DMS79 (cell line): ENCODE measurements at places on chromosomes 2 and 18.

GRCh38 chr2:216880509-216881184 lies 20.8 kb upstream of the TNP1 start:
- DNase-seq = no peak

- DNase-seq = no peak
Measured at GRCh38 chr2:7845332-7845731, 836.5 kb upstream of the ID2 start.

GRCh38 chr18:78945628-78946027 lies 34.0 kb upstream of the SALL3 start:
- no peak for DNase-seq

GRCh38 chr2:195586062-195586714 lies 70.8 kb upstream of the SLC39A10 start:
- DNase-seq = no peak

DNA sequence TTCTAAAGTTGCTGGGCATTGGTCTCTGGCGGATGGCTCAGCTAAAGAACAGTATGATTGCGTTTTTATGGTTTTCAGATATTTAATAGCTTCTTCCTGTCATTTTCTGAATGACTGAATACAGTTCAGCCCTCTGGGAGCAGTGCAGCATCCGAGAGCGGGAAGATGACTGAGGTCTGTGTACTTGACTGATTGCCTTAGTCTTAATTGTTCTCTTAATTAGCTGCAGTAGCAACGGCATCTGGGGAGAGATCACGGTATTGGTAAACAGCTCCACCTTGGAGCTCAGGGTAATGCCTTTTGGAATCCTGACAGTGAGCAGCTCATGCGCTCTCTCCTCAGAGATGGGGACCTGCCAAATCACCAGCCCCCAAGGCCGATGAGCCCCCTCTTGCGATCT lies 481.4 kb upstream of the SPRED2 start:
- no peak for DNase-seq

DNA sequence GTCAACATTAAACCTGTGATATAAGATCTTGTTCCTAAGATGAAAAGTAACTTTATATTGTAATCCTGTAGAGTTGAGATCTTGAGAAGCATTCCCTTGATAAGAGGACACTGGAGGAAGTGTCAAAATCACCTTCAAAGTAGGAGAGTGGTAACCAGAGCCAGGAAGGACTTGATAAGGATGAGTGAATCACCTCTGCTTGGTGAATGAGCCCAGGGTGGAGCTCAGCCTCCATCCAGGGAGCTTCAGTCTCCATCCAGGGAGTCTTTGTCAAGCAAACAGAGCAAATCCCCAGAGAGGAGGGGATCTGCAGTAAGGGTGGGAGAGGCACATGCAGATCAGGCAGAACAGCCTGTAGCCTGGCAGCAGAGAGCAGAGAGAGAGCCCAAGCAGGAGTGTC lies 167.1 kb upstream of the SIX2 start:
- DNase-seq = no peak

DNA sequence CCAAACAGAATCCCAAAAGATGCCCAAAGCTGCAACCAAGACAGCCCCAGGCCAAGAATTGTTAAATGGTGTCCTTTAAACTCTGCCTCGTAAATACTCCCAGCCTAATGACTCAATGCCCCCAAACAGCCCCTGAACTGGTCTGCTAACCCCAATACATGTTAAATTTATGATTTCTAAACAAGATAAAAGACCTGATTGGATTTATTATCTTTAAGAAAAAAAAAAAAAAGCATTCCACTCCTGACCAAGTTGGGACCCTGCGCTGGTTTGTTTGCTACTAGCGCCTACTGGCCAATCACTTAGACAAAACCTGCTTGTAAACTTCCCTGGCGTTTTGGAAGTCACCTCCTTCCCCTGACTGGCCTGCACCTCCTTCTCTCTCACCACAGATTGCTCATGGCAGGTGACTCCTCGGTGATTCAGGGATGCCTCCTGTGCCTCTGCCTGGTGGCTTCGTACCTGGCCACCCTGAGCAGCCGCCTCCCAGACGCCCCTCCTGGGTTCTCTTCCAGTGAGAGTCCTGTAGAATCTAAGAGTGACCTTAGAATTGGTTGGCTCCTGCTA lies 121.3 kb downstream of the BCL11A start:
- DNase-seq = no peak

DNA sequence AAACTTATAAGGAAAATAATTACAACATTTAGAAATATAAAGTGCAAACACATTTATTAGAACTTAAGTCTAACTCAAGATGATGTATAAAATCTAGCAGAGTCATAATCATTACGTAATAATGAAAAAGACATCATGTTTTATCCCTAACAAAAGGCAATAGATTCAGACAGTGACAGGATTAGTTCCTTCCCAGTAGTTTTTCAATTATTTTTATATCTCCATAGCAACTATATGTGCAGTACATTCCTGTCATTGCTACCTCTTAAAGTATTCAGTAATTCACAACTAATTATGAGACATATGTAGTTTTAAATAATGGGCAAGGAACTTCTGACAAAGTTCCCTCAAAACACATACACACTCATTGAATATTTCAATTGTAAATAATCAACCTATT lies 687.9 kb downstream of the CCDC85A start:
- DNase-seq = no peak

- DNase-seq = no peak
Measured at GRCh38 chr2:80059447-80059846, 245.1 kb downstream of the LRRTM1 start.

DNA sequence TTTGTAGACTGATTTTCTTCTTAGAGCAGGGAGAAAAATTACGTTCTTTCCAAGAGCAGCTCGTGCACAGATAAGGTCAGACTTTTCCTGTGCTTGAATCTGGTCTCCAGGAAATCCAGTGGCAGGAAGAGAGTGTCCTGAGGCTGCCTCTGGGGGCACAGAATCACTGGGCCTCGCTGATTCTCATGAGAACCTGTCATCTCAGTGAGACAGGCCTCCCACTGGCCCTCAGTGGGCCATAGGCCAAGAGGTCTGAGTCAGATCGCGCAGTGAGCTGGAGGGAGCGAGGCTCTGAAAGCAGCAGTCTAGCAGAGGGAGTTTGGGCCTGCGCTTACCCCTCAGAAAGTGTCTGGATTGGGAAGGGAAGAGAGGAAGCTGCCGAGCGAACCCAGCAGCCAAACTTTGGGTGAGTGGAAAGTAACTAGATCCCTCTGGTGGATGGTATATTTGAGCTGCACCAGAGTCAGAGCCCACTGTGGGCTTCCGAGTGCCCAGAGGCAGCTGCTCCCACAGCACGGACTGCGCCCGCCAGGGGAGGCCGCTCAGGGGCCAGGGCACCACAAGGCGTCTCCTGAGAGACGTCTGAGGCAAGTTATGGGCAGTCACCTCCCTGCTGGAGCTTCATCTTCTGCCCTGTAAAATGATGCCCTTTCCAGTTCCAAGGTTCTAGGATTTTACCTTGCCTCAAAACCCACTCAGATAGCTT lies 8.2 kb downstream of the GDF7 start:
- DNase-seq = no peak

GRCh38 chr2:37456479-37456878 lies 112.0 kb downstream of the QPCT start:
- no peak for DNase-seq

DNA sequence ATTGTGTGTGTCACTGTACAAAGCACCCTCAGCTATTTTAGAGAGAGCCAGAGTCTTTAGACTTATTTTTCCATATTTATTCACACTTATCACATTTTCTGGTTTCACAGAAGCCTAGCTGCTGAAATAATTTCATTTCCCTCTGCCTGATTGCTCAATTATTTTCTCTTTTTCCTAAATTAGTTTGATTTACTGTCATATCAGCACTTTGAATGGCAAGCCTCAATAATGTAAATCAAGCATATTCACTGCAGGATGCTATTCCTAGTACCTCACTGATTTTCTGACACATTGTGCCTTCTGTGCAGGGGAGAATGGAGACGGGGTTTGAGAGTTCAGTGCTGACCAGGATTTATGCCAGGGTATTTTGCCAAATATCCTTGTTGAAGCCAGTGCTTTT lies 48.3 kb downstream of the CPS1 start:
- no peak for DNase-seq

DNA sequence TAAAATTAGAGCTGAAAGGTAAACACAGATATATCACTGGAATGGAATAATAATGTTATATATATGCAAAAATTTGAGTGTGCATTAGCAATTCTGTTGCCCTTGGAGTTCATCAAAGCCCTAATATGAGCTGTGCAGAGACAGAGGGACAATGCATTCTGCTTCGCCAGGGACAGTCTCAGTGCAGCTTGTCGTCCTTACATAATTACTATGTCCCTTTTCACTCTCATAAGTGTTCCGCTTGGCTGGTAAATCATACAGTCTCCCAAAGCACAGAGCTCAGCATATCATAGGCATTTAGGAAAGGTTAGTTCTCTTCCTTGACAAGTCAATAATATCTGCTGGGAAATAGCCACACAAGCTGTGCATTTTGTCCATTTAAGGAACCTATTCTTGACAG lies 30.7 kb downstream of the MAPK4 start:
- peak; percentile 86 for DNase-seq

- no peak for DNase-seq
Measured at GRCh38 chr18:5456577-5457461, 87.0 kb downstream of the EPB41L3 start.

GRCh38 chr18:75100832-75101630 lies 107.9 kb downstream of the PTGR3 start:
- DNase-seq = no peak
